Fibroblast of lung (primary cell): ENCODE measurements at places on chromosomes 13 and 19. TPM values are rescaled to one million over a fixed set of nuclear protein-coding genes. Genes with fewer than 3 reads are reported as not detected.

- no peak for DNase-seq
Observed at GRCh38 chr13:27712421-27712820, 79.9 kb upstream of the GSX1 start.

GRCh38 chr13:107846642-107847041, 368.7 kb downstream of the LIG4 start:
- no peak for DNase-seq

DNA sequence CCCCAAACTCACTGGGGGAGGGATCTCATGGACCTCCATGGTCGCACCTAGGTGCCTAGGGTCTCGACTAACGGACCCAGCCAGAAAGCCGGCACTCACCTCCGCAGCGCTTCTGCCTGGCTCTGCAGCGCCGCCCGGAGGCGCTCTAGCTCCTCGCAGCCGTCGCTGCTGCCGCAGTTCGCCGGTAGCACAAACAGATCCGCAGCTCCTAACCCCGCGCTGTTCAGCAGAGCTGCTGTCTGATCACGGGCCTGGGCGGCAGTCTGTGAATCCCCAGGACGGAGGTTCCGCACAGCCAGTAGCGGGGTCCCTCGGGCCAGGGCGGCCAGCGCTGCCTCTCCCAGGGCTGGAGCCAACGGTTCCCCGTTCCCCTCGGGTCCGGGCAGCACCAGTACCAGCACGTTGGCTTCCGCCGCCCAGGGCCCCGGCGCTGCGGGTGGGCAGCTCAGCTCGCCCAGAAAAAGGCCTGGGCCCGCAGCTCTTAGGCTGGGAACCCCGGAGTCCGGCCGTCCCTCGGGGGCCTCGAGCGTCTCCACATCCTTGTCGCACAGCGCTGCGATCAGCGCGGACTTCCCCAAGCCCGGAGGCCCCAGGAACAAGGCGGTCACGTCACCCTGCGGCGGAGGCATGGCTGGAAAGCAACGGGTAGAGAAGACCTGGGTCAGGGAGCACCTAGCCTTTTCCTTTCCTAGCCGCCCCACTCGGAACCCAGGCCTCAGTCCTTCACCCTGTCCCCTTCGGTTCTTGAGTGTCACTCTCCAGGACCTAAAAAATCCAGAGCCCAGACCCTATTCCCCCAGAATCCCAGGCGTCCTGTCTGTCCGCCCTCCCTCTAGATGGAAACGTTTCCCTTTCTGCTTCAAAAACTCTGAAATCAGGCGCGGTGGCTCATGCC, 977 bp downstream of the IRGQ start:
- peak; percentile 60 for DNase-seq

DNA sequence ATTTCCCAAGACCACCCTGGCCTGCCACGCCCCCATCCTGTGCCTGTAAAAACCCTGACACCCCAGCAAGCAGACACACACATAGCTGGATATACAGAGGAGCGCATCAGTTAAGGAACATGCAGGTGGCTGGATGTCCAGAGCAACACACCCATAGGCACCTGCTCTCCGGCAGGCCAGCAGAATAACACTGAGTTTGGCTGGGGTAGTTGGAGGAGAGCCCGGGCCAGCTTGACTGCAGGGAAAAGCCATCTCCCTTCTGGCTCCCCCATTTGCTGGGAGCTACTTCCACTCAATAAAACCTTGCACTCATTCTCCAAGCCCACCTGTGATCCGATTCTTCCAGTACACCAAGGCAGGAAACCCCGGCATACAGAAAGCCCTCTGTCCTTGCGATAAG, 8.9 kb downstream of the RASL11A start:
- DNase-seq = no peak

GRCh38 chr13:89432997-89433396, 1761.8 kb downstream of the SLITRK5 start:
- peak; percentile 4 for DNase-seq

DNA sequence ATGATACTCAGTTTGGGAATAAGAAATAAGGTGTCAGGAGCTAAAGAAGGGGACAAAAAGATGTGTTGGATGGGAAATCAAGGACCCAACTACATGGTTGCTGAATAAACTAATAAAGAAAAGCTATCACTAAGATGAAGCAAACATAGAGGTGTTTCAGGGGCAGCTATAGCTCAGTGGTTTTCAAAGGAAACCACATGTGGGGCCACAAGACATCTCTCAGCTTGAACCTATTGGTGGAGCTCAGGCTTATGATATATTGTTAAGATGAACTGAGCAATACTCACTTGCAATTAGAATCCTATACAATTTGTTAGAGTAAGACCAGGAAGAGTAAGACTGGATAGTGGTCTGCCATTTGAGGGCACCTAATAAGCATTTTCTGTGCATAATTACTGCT, 45.1 kb upstream of the SPRY2 start:
- no peak for DNase-seq

DNA sequence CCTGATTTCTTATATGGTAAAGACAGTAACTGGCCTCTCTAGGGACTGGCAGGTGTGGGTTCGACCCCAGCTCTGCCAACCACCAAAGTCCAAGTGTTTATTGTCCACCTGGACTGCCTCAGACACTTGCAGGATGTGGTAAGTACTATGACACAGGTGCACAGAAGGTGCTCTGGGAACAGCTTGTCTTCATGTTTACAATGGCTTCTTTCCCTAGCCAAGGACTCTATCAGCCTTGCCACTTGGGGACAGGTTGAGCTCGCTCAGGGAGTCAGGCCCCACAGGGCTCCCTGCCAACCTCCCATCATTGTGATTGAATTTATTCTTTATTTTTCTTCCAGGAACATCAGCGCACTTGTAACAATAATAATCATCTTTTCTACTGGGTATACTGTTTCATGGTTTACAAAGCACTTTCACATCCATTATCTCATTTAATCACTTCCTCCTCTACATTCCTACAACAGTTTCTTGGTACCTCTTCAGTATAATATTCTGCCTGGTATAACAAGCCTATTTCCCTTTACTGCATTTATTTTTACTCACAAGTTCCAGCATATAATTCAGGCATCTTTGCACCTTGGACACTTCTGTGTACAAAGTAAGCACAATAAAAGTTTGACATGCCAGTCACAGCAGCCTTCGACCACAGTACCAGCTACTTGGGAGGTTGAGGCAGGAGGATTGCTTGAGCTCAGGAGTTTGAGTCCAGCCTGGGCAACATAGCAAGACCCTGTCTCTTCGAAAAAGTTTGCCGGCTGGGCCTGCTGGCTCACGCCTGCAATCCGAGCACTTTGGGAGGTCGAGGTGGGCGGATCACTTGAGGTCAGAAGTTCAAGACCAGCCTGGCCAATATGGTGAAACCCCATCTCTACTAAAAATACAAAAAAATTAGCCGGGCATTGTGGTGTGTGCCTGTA, 24.2 kb upstream of the GATAD2A start:
- DNase-seq = no peak

GRCh38 chr13:33524086-33524485, 238.5 kb upstream of the STARD13 start:
- DNase-seq = peak; percentile 92

GRCh38 chr13:92838786-92839185, 387.8 kb upstream of the GPC6 start:
- peak; percentile 98 for DNase-seq

- no peak for DNase-seq
Observed at GRCh38 chr19:2132731-2133490, 18.5 kb downstream of the AP3D1 start.

- no peak for DNase-seq
Observed at GRCh38 chr19:44687888-44688287, 11.1 kb upstream of the CEACAM16 start.

DNA sequence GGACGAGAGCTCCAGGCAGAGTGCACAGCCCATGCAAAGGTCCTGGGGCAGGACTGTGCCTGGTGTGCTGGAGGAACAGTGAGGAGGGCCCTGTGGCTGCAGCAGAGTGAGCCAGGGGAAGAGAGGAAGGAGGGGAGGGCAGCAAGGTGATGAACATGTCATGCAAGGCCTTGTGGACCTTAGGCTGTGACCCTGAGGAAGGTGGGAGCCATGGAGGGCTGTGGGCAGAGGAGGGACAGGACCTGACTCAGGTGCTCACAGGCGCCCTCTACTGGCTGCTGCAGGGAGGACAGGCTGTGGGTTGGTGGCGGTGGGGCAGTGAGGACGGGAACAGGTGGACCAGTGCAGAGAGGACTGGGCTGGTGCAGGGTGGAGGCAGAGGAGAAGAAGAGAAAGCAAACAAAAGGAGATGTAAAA, 170.3 kb downstream of the PTPRS start:
- no peak for DNase-seq

- DNase-seq = peak; percentile 43
Observed at GRCh38 chr19:48964205-48965039, 687 bp upstream of the FTL start.

DNA sequence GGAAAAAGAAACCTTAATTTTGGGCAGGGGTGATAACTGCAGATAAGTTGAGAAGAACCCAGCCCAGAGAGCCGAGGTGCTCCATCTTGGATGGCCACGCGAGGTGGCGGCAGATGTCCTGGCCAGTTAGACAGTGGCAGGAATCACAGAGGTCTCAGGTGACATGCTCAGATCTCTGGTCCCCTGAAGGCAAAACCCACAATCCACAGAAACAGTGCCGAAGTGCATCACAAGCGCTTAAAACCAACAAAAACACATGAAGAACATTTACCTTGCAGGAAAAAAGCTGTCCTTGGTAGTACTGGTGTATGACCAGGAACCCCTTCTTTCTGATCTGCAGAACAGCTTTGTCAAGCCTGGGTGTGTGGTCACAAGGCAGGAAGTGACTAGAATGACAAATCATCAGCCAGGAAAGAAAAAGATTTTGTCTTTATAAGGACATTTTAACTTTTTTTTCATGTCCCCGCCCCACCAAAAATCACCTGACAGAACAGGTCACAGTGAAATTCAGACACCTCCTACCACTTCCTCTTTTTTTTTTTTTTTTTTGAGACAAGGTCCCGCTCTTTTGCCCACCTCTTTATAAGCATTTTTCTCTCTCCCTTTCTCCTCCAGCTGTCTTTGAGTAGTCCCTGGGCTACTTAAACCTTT, at the start of gene LCP1:
TSS of gene LCP1 (minus strand) at position 338 of the 651 bp plus-strand sequence. CDS start 22,515 bp downstream, outside the sequence.
- no peak for DNase-seq

DNA sequence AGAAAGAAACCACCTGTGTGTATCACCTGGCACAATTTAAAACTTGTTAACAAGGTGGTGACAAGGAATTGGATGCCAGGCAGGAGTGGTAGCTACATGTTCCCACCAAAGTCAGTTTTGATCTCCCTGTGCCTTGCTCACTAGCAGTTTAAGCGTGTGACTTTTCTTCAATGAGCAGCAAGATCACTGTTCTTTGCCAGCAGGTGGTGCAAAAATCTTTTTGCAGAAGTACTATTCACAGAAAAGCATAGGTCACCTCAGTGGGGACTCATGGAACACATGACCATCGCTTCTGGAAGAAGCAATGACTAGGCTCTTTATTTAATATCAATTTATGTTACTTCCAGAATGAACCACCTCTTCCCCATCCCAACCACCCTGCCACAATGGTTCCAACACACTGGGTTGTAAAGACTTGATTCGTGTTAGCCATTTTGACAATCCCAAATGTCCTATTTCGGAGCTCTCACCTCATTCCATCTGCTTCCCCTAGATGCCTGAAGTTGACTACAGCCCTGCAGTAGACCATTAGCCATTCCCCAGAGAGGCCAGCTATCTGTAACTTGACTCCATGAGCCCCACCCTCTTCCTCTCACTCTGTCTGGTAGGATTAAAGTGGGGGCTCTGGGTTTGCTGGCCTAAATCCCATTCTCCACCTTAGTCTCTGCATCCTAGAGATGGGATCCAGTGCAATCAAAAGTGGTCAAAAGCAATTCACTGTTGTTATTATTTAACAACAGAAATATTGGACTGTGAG, 59.1 kb upstream of the TNFRSF19 start:
- DNase-seq = peak; percentile 53

GRCh38 chr13:91133941-91134802, 213.3 kb upstream of the MIR17HG start:
- peak; percentile 60 for DNase-seq

DNA sequence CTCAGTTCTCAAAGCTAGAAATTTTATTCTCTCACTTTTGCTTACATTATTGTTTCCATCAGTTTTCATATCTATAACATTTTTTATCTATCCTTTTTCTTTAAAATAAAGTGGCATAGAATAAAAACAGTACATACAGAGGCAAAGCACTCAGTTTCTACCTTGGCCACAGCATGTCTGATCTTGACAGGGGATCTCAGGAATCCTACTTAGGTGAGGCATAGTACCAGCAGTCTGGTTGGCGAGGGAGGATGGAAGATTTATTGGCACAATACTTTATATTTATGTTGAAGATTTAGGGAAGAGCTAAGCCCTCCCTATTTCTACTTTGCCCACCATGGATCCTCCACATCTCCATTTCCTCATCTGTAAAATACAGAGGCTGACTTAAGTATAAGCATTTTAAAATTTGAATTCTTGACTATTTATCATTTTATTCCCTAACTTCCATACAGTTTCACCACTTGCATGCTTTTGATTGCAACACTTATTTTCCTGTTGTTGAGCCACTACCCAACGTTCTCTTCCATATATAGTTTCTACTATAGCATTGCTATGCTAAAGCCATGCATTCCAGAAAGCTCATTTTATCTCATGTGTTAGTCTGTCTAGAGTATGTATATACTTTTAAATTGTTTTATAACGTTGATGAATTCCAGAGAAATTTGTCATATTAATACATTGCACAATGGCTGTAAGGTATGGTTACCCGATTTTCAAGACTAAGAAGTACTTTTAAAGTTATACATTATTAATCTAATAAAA, 506.7 kb downstream of the KCTD12 start:
- no peak for DNase-seq

- DNase-seq = no peak
Observed at GRCh38 chr19:51503896-51504295, 2.3 kb upstream of the SIGLEC12 start.

GRCh38 chr19:29650772-29651387, 14.4 kb upstream of the PLEKHF1 start:
- DNase-seq = no peak

DNA sequence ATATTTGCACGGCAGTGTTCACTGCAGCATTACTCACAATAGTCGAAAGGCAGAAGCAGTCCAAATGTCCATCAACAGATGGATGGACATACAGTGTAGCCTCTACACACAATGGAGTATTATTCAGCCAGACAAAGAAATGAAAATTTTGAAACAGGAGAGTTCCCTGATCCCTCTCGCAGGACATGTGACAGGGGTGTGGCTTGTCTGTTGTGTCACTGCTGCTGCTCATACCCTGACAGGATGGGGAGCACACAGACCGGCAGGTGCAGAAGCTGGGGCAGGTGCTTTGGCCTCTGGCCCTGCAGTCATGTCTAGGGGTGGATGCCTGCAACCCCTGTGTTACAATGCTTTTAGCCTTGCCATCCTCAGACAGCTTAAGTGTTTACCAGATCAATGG, 204.3 kb downstream of the EFNB2 start:
- no peak for DNase-seq

ZNF99 gene
- under 0.01 TPM in 1 of 2 replicates, not detected in the other for total RNA-seq

KLC3 gene
- total RNA-seq = 0.17 TPM in 1 of 2 replicates, not detected in the other

ZNF540 gene
- 1.0 and 1.3 TPM in 2 replicates for total RNA-seq

ZNF180 gene
- 6.4 and 7.6 TPM in 2 replicates for total RNA-seq

CYSLTR2 gene
- not detected in 2 replicates for total RNA-seq

INAFM1 gene
- 1.8 and 3.6 TPM in 2 replicates for total RNA-seq

RETN gene
- total RNA-seq = not detected in 2 replicates

NR2F6 gene
- total RNA-seq = 37.0 and 42.4 TPM in 2 replicates

C13orf42 gene
- not detected in 2 replicates for total RNA-seq

CD33 gene
- not detected in 2 replicates for total RNA-seq

ZNF486 gene
- total RNA-seq = 4.1 and 4.6 TPM in 2 replicates
